ENCODE measurements at places on chromosomes 11 and 22. TPM values are rescaled to one million over a fixed set of nuclear protein-coding genes. Genes with fewer than 3 reads are reported as not detected.

Gene GAL
- 26.3 TPM for total RNA-seq

Gene KRTAP5-8
- total RNA-seq: not detected

Gene SCGB1D2
- total RNA-seq: not detected

Gene SDHAF2
- 35.5 TPM for total RNA-seq

Gene MTMR3
- total RNA-seq: 37.3 TPM

Gene RFPL1
- not detected for total RNA-seq

Gene METTL15
- 10.8 TPM for total RNA-seq

Gene SMDT1
- 31.1 TPM for total RNA-seq

Gene OR4C45
- total RNA-seq: not detected

Gene MPEG1
- total RNA-seq: not detected

Gene INS
- total RNA-seq: not detected

DNA sequence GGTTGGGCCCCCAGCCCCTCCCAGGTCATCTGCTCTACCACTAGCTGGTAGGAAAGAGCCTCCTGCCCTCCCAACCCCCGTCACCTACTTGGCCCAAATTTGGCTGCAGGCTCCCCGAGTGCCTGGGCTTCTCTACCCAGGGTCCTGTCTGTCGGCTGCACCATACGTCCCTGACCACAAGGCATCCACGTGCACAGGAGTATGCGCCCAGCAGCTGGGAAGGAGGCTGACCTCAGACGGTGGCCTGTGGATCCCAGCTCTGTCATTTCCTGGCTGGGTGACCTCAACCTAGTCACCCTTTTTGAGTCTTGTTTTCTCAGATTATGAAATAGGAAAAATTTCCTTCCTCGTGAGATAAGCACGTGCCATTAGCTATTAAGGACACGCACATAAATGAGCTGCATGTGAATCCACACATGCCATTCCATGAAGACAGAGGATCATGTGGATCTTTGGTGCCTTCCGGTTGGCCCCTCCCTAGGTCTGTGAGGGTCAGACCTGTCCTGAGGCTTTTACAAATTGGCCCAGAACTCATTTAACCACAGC is 13.7 kb downstream of the CYB561A3 start:
- no peak overlapping the region for H3K27ac ChIP-seq
- no peak for DNase-seq
- no peaks in the 10 kb centered on the region for H3K27me3 ChIP-seq
- H3K36me3 ChIP-seq: peaks cover 10% of the 10 kb centered on the region
- H3K4me3 ChIP-seq: no peak overlapping the region

DNA sequence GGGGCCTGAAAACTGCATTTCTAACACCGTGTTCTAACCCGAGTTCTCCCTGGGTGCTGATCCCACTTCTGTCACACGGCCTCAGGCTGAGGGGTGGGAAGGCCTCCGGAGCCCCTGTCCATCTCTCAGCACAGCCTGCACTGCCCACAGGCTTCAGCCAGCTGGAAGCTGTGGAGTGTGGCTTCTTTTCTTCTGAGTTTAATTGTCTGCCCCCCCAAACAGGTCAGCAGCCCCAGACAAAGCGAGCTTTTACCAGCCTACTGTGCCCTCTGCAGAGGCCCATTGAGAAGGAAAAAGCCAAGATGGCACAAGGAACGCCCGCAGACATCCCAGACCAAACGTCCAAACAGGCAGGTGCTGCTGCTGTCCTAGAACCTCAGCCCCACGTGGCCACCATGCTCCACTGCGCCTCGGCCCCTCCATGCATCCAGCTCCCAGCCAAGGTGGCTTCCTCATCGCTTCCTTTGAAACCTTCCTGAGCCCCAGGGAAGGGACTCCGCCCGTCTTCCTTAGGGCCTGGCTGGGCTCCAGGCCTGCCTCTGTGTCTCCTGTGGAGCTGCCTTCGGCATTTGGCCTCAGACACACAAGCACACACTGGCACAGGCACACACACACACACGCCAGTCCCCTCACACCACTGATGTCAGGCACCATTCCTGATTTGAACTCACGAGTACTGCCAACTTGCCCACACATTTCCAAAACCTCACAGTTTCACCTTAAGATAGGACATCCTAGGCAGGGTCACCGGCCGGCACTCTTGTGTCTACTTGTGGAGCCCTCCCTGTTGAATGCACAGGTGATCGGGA is 1.7 kb downstream of the MOB2 start:
- H3K36me3 ChIP-seq: no peaks in the 10 kb centered on the region
- no peak for DNase-seq
- peaks cover 3% of the 10 kb centered on the region for H3K4me1 ChIP-seq
- H3K27ac ChIP-seq: no peak overlapping the region
- no peaks in the 10 kb centered on the region for H3K27me3 ChIP-seq

GRCh38 chr11:13168271-13168670 is 109.3 kb upstream of the BMAL1 start:
- no peaks in the 10 kb centered on the region for H3K27me3 ChIP-seq
- H3K27ac ChIP-seq: no peak overlapping the region
- DNase-seq: no peak
- H3K4me3 ChIP-seq: no peak overlapping the region
- no peaks in the 10 kb centered on the region for H3K36me3 ChIP-seq

DNA sequence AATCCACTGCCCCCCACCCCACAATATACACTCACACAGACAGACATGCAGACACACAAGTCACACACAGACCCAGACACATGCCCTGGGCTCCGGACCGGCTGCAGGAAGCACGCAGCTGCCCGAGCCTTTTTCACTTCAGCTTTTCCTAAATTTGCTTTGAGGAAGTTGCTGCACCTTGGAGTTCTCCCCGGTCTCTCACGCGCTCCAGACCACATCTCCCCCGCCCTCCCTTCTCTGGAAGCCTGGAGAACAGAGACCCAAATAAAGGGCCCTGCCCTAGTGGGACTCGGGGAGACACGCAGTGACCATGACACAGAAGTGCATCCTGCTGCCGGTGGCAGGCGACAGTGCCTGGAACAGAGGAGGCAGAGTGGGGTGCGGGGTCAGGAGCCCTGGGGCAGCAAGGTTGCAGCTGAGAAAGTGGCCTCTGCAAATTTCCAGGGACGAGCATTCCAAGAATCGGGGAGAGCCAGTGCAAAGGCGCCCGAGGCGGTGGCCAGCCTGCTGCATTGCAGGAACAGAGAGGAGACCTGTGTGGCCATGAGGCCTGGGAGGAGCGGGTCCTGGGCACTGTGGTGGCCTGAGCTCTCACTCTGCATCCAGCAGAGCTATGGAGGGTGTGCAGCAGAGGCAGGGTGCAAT is 19.1 kb downstream of the RPL3 start:
- no peak overlapping the region for H3K4me3 ChIP-seq
- H3K4me1 ChIP-seq: peaks cover 23% of the 10 kb centered on the region
- DNase-seq: no peak
- H3K27me3 ChIP-seq: no peaks in the 10 kb centered on the region
- H3K27ac ChIP-seq: no peak overlapping the region
- H3K36me3 ChIP-seq: no peaks in the 10 kb centered on the region

DNA sequence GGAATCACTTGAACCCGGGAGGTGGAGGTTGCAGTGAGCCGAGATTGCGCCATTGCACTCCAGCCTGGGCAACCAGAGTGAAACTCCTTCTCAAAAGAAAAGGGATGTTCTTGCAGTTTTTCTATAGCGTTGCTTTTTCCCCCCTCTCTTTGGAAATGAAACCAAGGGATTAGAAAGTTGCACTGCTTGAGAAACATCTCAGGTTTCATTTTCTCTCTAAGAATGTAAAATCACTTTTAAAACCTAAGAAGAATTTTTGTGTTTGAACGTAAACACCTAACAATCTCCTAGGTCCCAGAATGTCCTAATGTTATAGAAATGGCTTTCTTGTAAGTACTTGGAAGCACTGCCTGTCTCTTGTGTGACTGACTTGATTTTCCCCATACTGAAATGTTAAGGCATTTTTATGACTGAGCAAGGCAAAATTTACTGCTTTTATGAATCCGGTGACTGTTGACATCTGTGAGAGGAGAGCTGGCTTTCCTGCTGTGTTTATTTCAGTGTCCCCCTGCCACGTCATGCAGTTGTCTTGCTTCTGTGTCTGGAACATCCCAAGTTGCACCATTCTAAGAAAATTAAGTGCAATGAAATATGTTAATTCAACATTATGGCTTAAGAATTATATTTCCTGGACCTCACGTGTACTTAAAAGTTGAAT is 37.7 kb downstream of the NF2 start:
- H3K27ac ChIP-seq: no peak overlapping the region
- no peaks in the 10 kb centered on the region for H3K27me3 ChIP-seq
- DNase-seq: no peak
- peaks cover 10% of the 10 kb centered on the region for H3K4me1 ChIP-seq

GRCh38 chr22:35752006-35752862 is 34.6 kb downstream of the APOL5 start:
- H3K27ac ChIP-seq: no peak overlapping the region
- no peaks in the 10 kb centered on the region for H3K27me3 ChIP-seq
- H3K4me3 ChIP-seq: no peak overlapping the region
- DNase-seq: no peak

GRCh38 chr22:43060183-43060582 is 29.0 kb downstream of the TTLL1 start:
- no peaks in the 10 kb centered on the region for H3K36me3 ChIP-seq
- no peak overlapping the region for H3K27ac ChIP-seq
- no peaks in the 10 kb centered on the region for H3K27me3 ChIP-seq

GRCh38 chr22:25697181-25697664 is 44.8 kb upstream of the MYO18B start:
- peak; percentile 23 for DNase-seq
- no peaks in the 10 kb centered on the region for H3K27me3 ChIP-seq
- no peaks in the 10 kb centered on the region for H3K36me3 ChIP-seq
- no peak overlapping the region for H3K4me3 ChIP-seq

DNA sequence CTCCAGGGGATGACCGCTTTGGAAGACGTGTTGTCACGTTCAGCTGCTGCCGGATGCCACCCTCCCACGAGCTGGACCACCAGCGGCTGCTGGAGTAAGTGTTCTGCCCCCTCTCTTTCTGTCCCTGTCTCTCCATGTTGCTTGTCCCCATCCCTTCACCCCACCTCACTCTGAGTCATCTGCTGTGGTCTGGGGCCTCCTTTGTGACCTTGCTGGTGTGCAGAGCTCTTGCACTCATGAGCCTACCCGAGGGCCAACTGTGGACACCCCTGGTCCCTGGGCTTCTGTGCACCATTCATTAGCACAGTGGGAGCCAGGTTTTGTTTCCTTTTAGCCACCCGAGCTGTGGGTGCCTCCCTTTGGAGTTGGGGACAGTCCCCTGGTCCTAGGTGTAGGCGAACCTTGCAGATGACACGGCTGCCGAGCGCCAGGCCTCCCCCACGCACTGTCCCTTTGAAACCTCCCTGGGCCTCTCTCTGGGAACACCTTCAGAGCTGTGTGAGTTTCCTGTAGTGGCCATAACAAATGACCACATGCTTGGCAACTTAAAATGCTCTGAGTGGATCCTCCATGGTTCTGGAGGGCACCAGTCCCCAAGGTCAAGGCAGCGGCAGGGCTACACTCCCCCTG is 49.8 kb downstream of the ARHGAP8 start:
- H3K4me3 ChIP-seq: no peak overlapping the region
- H3K36me3 ChIP-seq: no peaks in the 10 kb centered on the region
- DNase-seq: no peak
- no peaks in the 10 kb centered on the region for H3K4me1 ChIP-seq

- peak; percentile 25 for DNase-seq
- no peak overlapping the region for H3K27ac ChIP-seq
- no peaks in the 10 kb centered on the region for H3K4me1 ChIP-seq
- no peak overlapping the region for H3K4me3 ChIP-seq
These were observed 89.0 kb downstream of the ISX start for GRCh38 chr22:35154937-35155387.

- peaks cover 2% of the 10 kb centered on the region for H3K36me3 ChIP-seq
- no peak overlapping the region for H3K4me3 ChIP-seq
- H3K27me3 ChIP-seq: no peaks in the 10 kb centered on the region
- H3K27ac ChIP-seq: no peak overlapping the region
- no peaks in the 10 kb centered on the region for H3K4me1 ChIP-seq
These were observed 40.2 kb upstream of the CCDC34 start for GRCh38 chr11:27403195-27403594.

DNA sequence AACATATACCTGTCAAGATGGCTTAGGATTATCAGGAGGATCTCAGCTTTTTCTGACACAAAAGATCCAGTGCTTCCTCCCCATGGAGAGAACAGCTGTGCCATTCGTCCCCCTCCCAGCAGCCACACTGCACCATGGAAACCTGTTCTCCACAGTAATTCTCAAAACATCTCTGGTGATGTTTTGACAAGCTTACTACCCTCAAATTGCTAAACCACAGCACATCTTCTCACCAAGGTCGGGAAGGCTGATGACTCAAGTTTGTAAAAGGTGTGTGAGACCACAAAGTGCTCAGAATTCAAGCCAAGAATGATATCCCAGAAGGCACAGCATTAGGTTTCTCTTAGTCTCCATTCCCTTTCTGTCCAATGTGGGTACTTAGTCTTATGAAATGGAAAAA is 3.9 kb upstream of the RAB38 start:
- peaks cover 2% of the 10 kb centered on the region for H3K27me3 ChIP-seq
- peaks cover 14% of the 10 kb centered on the region for H3K4me1 ChIP-seq
- no peak overlapping the region for H3K4me3 ChIP-seq

DNA sequence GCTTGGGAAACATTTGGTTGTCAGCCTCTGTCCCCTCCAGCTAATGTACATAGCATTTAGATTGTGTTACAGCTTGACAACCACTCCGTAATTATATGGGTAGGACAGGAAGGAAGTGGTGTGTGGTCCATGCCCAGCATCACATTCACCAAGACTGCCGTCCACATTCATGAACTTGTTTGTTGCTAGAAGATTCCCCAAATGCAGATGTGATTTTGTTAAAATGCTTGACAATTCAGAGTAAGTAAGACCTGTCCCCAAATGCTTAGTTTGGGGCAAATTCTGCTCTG is 1482.7 kb downstream of the TBC1D22A start:
- no peaks in the 10 kb centered on the region for H3K4me1 ChIP-seq
- no peak overlapping the region for H3K27ac ChIP-seq
- H3K36me3 ChIP-seq: no peaks in the 10 kb centered on the region
- no peak for DNase-seq

- H3K27ac ChIP-seq: no peak overlapping the region
- no peak overlapping the region for H3K4me3 ChIP-seq
- H3K27me3 ChIP-seq: no peaks in the 10 kb centered on the region
- no peaks in the 10 kb centered on the region for H3K36me3 ChIP-seq
- DNase-seq: peak; percentile 69
- H3K4me1 ChIP-seq: peaks cover 28% of the 10 kb centered on the region
These were observed 86.8 kb upstream of the CRTAM start for GRCh38 chr11:122751292-122752070.

GRCh38 chr11:77418971-77419597 is 54.8 kb downstream of the PAK1 start:
- no peaks in the 10 kb centered on the region for H3K36me3 ChIP-seq
- H3K27ac ChIP-seq: no peak overlapping the region
- H3K4me1 ChIP-seq: no peaks in the 10 kb centered on the region
- DNase-seq: no peak

- no peak overlapping the region for H3K4me3 ChIP-seq
- no peaks in the 10 kb centered on the region for H3K36me3 ChIP-seq
- no peak for DNase-seq
- no peaks in the 10 kb centered on the region for H3K27me3 ChIP-seq
- no peak overlapping the region for H3K27ac ChIP-seq
- H3K4me1 ChIP-seq: peaks cover 9% of the 10 kb centered on the region
These were observed 12.9 kb downstream of the OR51E2 start for GRCh38 chr11:4684631-4685285.

GRCh38 chr22:38460426-38460840 is 5.4 kb upstream of the KCNJ4 start:
- H3K36me3 ChIP-seq: no peaks in the 10 kb centered on the region
- H3K4me3 ChIP-seq: no peak overlapping the region
- DNase-seq: no peak
- peaks cover 51% of the 10 kb centered on the region for H3K27me3 ChIP-seq

GRCh38 chr11:69834811-69835800 is 15.9 kb upstream of the FGF3 start:
- DNase-seq: no peak
- no peaks in the 10 kb centered on the region for H3K4me1 ChIP-seq
- H3K27ac ChIP-seq: no peak overlapping the region
- no peaks in the 10 kb centered on the region for H3K36me3 ChIP-seq
